ENCODE measurements at places on chromosomes 3 and 15.

DNA sequence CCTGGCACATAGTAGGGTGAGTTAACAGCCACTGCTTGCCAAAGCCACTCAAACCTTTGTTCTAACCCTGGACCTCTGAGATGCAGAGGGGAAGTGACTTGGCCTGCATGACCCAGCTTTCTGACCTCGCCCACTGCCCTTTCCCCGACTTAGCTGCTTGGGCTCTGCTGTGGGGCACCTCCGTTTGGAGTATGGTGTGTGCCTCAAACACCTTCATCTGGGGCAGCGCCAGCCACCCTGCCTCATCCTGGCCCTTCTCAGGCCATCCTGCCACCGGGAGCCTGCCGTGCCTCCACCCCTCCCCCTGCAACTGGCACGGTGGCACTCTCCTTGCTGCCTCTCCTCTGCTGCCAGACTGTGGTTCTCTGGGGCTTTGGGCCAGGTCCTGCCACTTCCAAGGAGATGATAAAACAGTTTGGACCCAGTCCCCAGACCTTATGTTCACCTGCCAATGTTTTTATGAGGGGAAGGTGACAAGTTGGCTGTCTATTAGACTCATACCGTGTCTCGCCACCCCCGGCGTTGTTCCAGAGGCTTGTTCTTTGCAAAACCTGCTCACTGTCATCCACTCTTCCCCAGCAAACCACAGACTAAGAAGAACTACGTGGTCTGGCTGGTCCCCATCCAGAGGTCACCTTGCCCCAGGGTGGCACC is 32.2 kb downstream of the SLC6A6 start:
- no peak for DNase-seq

DNA sequence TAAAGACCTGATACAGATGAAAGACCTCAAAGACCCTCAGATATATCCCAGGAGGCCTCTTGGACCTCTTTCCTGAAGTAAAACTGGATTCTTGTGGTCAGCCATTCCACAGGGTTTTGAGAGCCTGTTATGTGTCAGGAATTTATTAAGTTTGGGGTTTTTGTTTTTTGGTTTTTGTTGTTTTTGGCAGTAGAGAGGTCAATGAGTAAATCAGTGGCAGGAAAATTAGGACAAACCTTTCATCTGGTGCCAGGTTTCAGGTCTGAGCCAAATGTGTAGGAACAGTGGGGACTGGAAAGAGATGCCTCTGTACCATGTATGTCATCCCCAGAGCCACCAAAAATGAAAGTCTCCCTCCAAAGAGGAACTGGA is 520.4 kb upstream of the MDFIC2 start:
- no peak for DNase-seq

DNA sequence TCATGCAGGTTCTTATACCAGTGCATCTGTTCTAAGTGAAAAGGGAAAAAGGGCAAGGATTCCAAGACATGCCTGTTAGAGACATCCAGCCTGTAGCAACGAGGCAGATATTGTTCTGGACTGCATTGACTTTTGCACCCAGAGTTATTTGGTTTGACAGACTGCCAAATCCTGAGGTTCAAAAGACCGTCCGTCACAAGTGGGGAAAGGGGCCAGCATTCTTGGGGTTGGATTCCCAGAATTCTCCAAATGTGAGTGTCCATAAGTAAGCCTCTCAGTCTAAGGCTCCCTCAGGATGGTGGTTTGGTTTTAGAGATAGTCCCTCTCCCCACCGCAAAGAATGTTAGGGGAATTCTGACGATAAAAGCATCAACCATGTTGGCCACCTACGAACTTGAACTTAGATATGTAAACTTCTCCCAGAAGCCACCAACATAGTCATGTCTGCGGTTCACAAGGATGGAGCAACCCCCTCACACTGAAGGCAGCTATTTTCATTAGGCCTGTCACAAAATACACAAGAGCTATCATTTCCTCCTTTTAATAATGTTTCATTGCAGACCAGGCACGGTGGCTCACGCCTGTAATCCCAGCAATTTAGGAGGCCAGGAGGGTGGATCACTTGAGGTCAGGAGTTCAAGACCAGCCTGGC is 13.6 kb upstream of the LACTB start:
- no peak for DNase-seq

GRCh38 chr15:85589851-85590250 is 204.9 kb downstream of the KLHL25 start:
- DNase-seq, result no peak

- no peak for DNase-seq
Measured at GRCh38 chr3:14943042-14943441, 4.3 kb upstream of the NR2C2 start.

DNA sequence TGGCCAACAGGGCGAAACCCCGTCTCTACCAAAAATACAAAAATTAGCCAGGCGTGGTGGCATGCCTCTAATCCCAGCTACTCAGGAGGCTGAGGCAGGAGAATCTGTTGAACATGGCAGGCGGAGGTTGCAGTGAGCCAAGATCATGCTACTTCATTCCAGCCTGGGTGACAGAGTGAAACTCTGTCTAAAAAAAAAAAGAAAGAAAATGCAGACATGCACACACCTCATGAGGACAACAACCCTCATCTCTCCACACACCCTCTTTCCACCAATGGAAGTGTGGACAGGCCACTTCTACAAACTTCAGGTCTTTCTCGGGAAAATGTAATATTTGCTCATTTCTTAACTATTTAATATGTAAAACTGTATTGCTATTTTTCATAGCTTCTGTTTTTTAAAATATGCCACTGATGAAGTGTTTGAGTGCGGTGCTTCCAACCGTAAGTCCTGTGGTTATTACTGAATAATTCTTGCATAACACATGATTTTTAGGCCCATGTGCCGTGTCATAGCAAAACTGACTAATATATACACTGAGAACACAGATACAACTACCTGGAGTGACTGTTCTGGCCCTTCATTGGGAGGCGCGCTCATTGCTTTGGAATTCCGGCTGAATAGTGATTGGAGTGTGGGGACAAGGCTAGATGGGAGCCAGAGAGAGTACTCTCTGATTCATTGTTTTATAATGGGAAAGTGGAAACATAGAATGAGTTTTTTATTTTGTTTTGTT is 23.1 kb downstream of the LRRC31 start:
- no peak for DNase-seq

DNA sequence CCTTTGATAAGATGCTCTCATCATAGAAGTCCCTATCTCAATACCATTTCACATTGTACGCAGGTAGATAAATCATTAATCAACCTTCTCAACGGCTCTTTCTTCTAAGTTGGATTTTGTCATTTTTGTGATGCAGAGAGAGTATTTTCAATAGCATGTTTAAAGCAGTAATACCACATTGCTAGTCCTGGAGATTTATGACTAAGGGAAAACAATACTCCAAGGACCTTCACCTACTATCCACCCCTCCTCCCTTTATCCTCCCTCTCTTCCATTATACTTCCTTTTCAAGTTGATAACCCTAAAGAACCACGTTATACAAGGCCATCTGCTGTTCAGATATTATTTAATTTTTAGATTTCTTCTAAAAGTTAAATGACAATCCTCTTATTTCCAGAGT is 65.3 kb upstream of the CHMP2B start:
- DNase-seq, result no peak

DNA sequence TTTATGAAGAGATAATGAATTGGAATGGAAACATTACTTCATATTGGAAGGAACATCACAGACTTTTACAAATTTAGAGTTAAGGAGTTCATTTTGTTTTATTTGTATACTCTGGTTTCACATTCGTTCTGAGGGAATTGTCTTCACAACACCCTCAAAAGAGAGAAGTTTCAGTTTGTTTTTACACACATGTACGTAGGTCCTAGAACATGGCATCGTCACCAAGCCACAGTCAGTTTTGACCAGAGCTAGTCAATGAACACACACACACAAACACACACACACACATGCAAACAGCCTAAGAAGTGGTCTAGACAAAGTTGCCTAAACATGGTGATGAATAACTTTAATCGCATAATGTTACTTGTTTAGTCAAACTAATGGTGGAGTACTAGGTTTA is 427.9 kb upstream of the BCHE start:
- DNase-seq, result no peak

DNA sequence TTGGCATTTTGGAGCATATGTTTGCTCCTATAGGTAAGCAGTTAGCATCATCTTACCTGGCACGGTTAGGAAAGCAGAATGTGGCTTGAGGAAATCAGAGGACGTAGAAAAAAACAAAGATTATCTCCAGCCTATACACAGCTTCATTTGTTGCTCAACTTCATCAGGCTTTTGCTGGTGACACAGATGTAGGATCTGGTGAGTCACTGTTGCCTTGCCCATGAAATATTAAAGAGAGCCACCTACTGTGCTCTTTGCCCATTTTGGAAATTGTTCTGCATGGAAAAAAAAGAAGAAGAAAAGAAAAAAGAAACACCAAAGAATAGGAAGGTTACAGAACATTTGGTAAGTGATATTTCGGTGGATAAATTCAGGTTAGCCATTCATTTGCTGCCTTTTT is 3.8 kb downstream of the IL1RAP start:
- DNase-seq, result no peak

GRCh38 chr3:187186801-187187421 is 10.4 kb upstream of the RTP1 start:
- DNase-seq, result no peak

GRCh38 chr3:194130807-194131589 is 5.0 kb upstream of the HES1 start:
- no peak for DNase-seq

DNA sequence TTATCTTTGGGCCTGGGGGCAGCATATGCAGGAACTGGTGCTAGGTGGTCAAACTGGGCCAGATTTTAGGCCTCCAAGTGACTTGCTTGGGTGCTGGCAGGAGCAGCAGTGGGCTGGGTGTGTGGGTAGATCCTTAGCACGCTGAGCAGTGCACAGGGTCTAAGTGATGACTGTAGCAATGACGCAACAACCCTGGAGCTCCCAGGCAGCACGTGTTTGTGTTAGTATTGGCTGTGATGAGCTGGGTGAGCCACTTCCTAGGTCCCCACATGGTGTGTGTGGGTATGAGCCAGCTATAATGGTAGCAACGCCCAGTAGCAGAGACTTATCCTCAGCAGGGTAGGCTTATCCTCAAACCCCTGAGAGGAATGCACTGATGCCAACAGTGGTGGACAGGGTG is 570.6 kb upstream of the ROBO1 start:
- no peak for DNase-seq

- DNase-seq, result no peak
Measured at GRCh38 chr3:67884345-67884744, 229.9 kb upstream of the SUCLG2 start.

DNA sequence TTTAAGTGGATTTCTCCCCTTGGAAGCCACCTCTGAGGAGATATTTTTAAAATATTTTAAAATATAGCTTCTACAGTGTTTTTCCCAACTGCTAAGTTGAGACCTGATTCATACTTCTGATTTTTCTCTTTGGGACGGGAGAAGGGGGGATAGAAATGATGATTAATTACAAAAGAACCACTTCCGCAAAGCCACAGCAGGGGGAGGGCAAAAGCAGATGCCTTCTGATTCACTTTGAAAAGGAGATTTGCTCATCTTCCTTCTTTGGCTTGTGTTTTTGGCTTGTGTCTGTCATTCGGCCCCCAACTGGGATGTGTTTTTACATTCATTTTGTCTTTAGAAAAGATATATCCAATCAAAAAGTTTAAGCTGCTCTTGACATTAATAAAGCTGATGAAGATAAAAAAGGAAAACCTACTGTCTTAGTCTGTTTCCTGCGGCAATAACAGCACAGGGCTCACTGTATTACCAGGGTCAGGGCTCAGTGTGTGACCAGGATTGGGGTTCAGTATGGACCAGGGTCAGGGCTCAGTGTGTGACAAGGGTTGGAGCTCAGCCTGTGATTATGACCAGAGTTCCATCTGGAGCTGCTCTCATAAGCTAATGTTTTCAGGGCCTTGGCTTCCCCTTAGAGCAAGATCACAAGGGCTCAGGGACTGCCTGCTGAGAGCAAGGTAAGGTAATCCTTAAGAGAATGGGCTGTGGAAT is 223.2 kb downstream of the MTHFS start:
- peak; percentile 20 for DNase-seq

DNA sequence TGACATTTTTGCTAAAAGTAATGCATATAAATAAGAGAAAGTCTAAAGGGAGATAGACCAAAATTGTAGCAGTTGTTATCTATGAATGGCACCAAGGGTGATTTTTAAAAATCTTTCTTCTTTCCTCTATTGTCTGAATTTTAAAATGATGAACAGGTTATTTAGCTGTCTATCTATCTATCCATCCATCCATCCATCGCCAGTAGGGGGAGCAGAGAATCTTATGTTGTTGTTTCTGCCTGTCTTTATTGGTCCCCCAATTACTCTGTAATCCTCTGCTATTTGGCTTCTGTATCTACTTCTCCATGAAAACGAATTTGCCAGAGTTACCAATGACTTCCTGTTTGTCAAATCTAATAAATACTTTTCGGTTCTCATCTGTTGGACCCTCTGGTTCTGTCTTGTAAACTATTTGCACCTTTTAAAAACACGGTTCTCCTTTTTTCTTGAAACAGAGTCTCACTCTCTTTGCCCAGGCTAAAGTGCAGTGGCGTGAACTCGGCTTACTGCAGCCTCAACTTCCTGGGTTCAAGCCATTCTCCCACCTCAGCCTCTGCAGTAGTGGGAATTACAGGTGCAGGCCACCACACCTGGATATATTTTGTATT is 86.0 kb downstream of the ECT2 start:
- no peak for DNase-seq

GRCh38 chr3:13234666-13235065 is 161.4 kb upstream of the IQSEC1 start:
- no peak for DNase-seq

DNA sequence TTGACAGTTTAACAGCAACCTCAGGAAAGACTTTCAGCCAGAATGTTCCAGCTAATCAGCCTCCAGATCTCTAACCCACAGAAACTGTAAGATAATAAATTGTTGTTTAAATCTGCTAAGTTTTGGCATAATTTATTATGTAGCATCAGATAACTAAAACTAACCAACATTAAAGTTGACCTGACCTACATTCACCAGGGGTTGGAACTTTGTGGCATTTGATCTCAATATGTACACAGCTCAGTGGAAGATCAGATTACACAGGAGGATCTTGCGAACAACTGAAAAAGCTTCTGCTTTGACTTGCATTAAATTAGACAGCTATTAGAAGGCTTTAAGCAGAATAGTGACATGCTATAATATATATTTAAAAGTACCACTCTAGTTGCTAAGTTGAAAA is 91.4 kb upstream of the POU1F1 start:
- no peak for DNase-seq

DNA sequence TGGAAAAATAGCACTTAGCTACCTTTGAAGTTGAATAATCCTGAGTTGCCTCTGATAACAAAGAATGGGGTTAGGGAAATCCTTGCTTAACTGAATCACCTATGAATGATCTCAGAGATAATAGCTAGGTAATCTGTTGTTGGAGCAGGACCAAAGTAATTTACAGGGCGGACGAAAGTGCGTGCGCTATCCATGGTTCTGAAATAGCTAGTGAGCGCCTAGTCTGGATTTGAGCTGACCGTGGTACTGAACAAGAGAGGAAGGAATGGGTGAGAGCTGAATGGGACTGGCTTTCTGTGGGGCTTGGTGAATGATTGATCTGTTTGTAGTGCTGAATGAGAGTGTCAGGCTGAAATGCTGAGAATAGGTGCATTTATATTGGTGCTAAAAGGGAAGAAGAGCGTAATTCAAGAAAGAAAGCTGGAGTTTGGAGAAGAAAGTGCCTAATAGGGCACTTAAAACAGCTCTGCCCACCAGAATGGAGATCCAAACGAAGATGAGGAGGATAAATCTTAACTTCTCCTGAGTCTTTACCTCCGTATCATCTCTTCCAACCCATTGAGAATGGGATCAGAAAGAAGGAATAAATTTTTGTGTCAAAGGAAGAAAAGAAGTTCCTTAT is 10.1 kb downstream of the SCN10A start:
- DNase-seq, result peak; percentile 39

Data from T-helper 2 cell treated with Interferon-gamma antibody and Interleukin-4, amounts not matched to agents 5 μg/mL and 100 μg/mL, for 36 hours (primary cell).